ENCODE measurements at places on chromosomes 16 and 17. TPM values are rescaled to one million over a fixed set of nuclear protein-coding genes. Genes with fewer than 3 reads are reported as not detected.

DNA sequence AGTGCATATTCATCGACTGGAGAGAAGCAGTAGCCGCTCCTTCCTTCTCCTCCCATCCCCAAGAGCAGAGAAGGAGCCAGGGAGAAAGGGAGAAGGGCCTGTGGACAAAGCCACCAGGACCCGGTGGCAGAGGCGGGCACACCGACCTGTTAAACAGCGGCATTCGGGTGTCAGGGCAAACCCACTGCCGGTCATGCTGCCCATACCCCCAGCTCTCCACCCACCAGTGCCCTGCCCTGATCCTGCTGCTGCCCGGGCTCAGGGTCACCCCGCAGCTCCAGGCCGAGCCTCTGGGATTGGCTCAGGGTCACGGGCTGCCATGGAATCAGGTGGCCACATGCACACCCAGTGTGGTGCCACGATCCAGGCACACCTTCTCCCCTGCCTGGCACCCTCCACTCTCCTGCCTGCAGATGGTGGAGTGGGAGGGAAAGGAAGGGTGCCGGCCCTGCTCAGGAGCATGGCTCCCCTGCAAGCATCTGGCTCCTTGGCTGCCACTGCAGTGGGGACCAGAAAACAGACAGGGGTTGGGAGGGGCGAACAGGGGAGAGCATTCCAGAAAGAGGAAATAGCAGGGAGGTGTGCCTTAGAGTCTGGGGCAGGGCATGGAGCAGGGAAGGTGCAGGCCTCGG lies 18.3 kb upstream of the RASD1 start:
- DNase-seq = peak; percentile 40
- H3K4me3 ChIP-seq = no peak overlapping the region
- no peaks in the 10 kb centered on the region for H3K4me1 ChIP-seq
- no peaks in the 10 kb centered on the region for H3K27me3 ChIP-seq
- H3K36me3 ChIP-seq = no peaks in the 10 kb centered on the region

The GSG1L2 gene
- total RNA-seq = not detected

The CX3CL1 gene
- 45.5 TPM for total RNA-seq

The CES2 gene
- 42.1 TPM for total RNA-seq

GRCh38 chr17:60073621-60074020 lies 5.1 kb downstream of the HEATR6 start:
- peaks cover 4% of the 10 kb centered on the region for H3K4me1 ChIP-seq
- H3K36me3 ChIP-seq = peaks cover 14% of the 10 kb centered on the region
- no peak for DNase-seq

GRCh38 chr17:14302431-14303099 lies 1.7 kb downstream of the HS3ST3B1 start:
- H3K27me3 ChIP-seq = no peaks in the 10 kb centered on the region

All from aorta (tissue), 5 donors.